ENCODE measurements at places on chromosomes 6 and 20. TPM values are rescaled to one million over a fixed set of nuclear protein-coding genes. Genes with fewer than 3 reads are reported as not detected.

Gene RAB44
- not detected for total RNA-seq

Gene MCHR2
- total RNA-seq, result not detected

Gene MARCKS
- 38.5 TPM for total RNA-seq

Gene TRAPPC3L
- not detected for total RNA-seq

Gene BEND6
- total RNA-seq, result 11.2 TPM

Gene KIFC1
- 1.3 TPM for total RNA-seq

Gene COL12A1
- 138 TPM for total RNA-seq

Gene CHRNA4
- 0.05 TPM for total RNA-seq

Gene C2
- total RNA-seq, result 10.4 TPM

Gene DDX39B
- 225 TPM for total RNA-seq

Gene CTAGE9
- not detected for total RNA-seq

Gene FRK
- total RNA-seq, result 1.4 TPM

Gene RAET1L
- total RNA-seq, result not detected

Gene MRPS26
- total RNA-seq, result 37.0 TPM

Gene PREP
- total RNA-seq, result 22.5 TPM

Gene RBM12
- 29.3 TPM for total RNA-seq

Gene ADGRG6
- 0.06 TPM for total RNA-seq

Gene SYNGAP1
- 8.1 TPM for total RNA-seq

Gene SLC2A10
- total RNA-seq, result 42.0 TPM

Gene TFAP2A
- not detected for total RNA-seq

Gene PPP1R16B
- 0.44 TPM for total RNA-seq

Gene GRIK2
- 0.44 TPM for total RNA-seq

Gene SLC26A8
- not detected for total RNA-seq

Gene VSTM2L
- total RNA-seq, result 1.9 TPM

Gene PRPH2
- 0.12 TPM for total RNA-seq

Gene BNIP5
- not detected for total RNA-seq

Gene TRIM10
- total RNA-seq, result not detected

Gene PROCR
- 16.8 TPM for total RNA-seq

Gene SNX21
- total RNA-seq, result 101 TPM

Gene ARMH2
- total RNA-seq, result not detected

Gene HCRTR2
- not detected for total RNA-seq

Gene THEMIS
- not detected for total RNA-seq

Data from cardiac ventricle fibroblast (primary cell).